ENCODE measurements at places on chromosomes 2 and 18.

GRCh38 chr2:187446711-187447110 is 1.3 kb downstream of the CALCRL start:
- no peak for DNase-seq

- no peak for DNase-seq
Measured at GRCh38 chr2:60306267-60306861, 247.1 kb downstream of the BCL11A start.

DNA sequence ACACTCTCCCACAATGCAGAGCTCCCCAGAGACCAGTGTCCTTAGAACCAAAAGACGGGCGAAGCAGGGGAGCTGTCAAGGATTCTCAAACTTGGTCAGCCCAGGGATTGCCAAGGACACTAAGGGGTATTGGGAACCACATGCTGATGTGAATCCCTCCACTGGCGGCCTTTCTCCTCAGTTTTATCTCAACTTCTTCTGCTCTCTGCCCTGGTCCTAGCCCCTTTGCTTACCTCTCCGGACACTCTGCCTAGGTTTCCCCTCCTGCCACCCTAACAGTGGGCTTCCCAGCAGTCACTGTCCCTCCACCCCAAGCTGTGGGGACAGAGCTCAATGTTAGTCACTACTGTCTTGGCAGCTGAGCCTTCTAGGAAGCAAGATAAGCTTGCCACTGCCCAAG is 61.1 kb downstream of the POLR1A start:
- no peak for DNase-seq

- DNase-seq = no peak
Measured at GRCh38 chr2:46194856-46195255, 102.4 kb upstream of the EPAS1 start.

GRCh38 chr2:71801556-71801955 is 346.1 kb downstream of the CYP26B1 start:
- no peak for DNase-seq

DNA sequence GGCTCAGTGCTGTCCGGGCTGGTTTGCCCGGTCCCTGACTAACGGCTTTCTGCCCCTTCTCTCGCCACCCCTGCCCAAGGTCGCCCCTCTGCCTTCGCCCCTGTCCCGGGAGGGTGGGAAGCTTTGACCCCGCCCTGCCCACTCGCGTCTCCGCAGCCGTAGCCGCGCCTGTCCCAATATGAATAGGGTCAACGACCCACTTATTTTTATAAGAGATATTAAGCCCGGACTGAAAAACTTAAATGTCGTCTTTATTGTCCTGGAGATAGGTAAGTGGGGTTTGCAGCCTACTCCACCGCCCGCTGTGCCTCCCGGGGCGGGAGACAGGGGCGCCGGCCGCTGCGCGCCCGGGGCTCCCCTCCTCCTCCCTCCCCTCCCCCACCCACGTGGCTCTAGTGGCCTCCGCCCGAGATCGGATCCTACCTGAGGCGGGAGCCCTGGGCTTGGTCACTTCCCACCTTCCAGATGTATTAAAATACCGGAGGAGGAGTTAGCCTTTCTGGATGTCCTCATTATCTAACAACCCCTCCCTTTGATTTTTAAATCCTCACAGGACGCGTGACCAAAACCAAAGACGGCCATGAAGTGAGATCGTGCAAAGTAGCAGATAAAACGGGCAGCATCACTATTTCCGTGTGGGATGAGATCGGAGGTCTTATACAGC is 633 bp downstream of the NABP1 start:
- DNase-seq = peak; percentile 70

DNA sequence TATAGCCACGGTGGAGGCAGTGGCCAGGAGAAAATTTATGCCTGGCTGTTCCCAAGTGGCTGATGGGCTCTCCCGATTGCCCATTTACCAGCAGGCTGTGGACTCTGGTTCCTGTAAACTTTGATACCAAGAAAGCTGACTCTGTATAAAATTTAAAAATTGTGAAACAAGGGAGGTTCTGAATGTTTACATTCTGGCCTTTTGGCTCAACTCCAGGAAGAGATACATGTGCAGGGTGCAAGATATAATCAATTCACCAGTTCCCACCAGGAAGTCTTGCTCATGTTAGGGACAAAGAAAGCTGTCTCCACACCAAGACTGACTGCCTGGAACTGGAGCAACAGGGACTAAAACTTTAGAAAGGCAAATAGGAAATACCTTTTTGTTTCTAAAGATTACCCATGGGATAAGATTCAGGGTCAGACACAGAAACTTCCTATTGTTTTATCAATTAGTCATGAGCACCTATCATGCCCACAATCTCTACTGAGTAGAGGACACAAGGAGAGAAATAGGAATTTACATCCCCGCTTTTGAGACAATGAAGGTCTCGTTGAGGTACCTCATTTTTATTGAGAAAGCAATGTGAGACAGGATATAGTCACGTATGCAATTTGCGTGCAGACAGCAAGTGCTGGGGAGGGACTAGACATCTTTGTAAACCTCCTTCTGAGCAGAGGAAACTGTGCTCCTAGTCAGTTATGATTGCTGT is 123.5 kb downstream of the LIPG start:
- no peak for DNase-seq
